ENCODE measurements at places on chromosomes 5 and 9.
A peak's percentile ranks its signal among the peaks of the same experiment; 100 is the strongest.

DNA sequence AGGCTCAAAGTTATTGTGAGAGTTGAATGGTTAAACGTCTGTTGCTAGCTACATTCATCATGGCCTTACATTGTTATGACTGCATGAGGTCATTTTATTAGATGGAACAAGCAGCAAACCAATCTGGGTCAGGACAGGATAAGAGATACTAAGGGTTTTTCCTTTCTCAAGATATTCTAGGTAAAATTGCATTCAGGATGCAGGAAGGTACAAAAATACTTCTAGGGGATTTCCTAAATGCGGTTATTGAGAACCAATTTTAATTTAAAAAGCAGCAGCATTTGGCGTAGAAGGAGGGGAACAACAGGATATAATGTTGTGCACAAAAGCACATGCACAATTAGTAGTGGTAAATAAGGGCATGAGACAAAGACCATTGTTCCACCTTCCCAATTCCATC is 39.2 kb upstream of the LURAP1L start:
- DNase-seq: no peak

DNA sequence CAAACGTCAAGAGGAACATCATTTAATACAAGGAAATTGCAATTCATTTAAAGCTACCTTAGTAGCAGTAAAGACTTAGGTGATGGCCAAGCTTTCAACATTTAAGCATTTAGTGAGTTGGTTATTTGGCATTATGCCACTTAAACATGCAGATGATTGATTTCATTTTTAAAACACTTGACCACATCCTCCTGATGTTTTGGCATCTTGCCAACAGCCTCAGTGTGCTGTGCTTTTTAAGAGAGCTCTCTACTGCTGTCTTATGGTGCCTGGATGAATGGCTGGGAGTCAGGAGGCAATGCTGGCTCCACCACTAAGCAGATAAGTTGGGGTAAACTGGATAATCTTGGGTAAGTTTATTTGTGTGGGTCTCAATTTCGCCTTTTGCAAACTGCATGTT is 364.5 kb downstream of the MAN2A1 start:
- no peak for DNase-seq

GRCh38 chr5:93850311-93850710 is 108.9 kb upstream of the POU5F2 start:
- no peak for DNase-seq

DNA sequence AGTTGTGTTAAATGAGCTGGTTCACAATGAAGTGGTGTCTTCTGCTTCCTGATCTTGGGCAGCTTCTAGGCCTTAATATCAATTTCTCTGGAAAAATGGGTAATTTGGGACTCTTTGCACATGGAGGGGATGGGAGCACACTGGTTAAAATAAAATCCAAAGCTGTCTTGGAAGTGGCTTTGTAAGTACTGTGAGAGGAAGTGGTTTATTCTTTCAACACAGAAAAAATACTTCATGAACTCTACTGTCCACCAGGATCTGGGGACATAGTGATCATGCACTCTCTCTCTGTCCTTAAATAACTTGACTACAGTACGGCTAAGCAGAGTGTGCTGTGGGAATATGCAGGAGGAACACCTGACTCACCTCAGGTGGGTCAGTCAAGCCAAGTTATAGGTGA is 2.4 kb downstream of the PCYOX1L start:
- DNase-seq: peak; percentile 22

DNA sequence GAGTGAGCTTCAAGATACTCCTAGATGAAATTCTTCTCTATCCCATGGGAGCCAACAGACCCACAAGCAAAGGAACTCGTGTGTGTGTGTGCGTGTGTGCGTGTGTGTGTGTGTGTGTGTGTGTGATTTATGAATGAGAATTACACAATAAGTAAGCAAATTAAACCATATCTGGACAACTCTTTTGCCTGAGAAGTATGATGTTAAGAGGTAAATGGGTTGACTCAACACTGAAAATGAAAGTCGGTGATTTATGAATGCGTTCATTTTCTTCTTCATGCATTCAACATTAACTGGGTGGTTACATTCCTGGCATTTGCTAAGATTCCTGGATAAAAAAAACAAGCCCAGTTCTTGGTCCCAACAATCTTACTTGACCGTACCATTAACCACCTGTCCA is 171.3 kb upstream of the ZNF462 start:
- no peak for DNase-seq

GRCh38 chr9:19998153-19998552 is 209.3 kb upstream of the SLC24A2 start:
- DNase-seq: no peak

DNA sequence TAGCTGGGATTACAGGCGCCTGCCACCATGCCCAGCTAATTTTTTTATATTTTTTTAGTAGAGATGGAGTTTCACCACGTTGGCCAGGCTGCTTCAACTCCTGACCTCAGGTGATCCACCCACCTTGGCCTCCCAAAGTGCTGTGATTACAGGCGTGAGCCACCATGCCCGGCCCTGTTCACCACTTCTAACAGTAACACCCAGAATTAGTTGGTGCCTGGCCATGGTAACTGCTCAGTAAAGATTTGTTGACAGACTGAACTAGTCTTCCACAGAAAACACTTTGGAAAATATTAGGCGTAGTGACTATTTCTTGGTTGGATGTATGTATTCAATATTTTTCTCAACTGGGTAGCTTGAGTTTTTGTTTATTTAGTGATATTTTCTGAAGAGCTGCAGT is 24.0 kb downstream of the TUT7 start:
- DNase-seq: no peak

DNA sequence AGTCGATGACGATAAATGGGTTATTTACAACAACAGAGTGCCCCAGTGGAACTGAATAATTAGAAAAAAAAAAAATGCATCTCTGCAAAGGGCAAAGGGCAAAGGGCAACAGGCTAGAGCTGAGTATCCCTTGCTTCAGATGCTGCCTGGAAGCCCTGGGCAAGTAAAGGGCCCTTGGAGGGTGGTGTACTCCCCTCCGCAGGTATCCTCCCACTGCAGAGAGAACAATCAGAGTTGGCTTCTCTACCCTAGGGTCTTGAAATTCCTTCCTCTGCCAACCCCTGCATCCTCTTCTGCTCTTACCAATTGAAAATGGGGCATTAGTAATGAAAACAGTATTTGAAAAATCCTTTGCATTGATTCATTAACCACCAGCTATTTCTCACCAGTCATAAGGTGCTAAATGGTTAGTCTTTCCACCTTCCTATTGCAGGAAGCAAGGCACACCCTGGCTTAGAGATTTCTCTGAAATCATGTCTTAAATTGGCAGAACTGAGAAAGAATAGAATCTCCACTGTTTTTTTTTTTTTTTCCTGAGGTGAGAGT is 122.6 kb downstream of the SEMA6A start:
- no peak for DNase-seq

GRCh38 chr5:36734422-36734821 is 128.0 kb downstream of the SLC1A3 start:
- no peak for DNase-seq

GRCh38 chr9:130215341-130216119 is 43.3 kb downstream of the NCS1 start:
- DNase-seq: no peak

DNA sequence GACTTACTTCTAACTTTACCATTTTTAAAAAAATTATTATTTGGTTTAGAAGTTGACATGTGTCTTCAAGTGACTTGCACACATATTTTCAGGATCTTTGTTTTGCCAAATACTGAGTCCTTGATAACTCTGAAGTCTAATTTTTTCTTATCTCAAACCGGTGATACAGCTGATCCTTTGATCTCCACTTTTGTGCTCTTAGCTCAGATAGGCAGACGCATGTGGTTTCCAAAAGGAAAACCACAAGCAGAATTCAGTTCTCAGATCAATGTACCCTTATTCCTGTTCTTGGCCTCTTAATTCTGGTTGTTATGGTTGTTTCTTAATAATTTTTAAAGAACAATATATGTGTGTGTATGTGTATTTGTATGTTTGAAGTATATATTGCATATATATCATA is 238.3 kb upstream of the EDIL3 start:
- DNase-seq: peak; percentile 1

DNA sequence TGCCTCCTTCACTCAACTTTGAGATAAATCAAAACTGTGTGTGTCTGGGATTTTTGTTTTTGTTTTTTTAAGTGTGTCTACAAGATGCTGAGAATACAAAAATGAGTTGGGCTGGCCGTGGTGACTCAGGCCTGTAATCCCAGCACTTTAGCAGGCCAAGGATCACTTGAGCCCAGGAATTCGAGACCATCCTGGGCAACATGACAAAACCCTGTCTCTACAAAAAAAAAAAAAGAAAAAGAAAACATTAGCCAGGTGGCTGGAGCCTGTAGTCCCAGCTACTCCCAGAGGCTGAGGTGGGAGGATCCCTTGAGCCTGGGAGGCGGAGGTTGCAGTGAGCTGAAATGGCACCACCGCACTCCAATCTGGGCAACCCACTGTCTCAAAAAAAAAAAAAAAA is 21.0 kb downstream of the HNRNPK start:
- no peak for DNase-seq

- DNase-seq: no peak
These were observed 337.6 kb downstream of the NNT start for GRCh38 chr5:43940562-43940961.

DNA sequence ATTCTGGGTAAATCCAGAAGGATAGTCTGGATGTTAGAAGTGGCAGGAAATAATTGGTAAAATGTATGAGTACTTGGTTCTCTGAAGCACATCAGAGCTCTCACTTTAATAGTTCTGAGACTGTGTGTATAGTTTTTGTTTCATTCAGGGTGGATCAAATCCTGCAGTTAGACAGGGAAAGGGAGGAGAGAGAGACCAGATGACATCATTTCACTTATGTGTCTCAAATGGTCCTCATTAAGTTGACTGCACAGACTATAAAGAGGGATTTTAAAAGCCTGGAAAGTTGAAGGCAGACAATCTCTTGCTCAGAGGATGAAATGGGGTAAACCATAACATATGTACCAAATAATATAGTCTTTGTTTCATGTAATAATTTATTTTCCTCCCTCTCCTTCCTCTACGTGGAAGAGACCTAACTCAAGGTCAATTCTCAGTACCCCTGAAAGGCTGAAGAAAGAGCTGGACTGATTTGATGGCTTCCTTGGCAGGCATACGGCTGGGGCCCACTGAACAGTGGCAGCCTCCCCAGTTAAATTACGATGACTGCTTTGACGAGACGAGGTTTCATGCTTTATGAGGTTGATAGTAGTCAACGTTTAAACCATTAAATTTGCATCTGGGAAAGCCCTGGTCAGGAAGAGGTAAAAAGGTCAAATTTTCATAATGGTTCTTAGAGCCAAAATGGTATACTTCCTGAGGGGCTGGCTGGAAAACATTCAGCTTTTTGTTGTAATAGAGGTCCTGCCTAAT is 395.1 kb upstream of the RPS23 start:
- no peak for DNase-seq

DNA sequence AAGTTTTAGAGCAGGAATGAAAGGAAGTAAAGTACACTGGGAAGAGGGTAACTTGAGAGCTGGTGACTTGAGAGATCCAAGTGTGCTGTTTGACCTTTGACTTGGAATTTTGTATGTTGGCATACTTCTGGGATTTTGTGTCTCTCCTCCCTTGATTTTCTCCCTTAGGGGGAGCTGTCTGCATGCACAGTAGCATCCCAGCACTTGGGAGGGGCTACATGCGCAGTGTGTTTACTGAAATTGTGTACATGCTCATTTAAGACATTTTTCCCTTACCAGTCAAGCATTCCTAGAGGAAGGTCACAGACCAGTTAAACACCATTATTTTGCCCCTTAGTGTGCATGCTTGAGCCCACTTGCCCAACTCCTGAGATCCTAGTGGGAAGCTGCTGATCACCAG is 120.1 kb downstream of the ZNF622 start:
- no peak for DNase-seq

- DNase-seq: no peak
These were observed 44.6 kb downstream of the CPEB4 start for GRCh38 chr5:173932695-173933139.

GRCh38 chr5:64592730-64593341 is 87.0 kb downstream of the RGS7BP start:
- DNase-seq: no peak

DNA sequence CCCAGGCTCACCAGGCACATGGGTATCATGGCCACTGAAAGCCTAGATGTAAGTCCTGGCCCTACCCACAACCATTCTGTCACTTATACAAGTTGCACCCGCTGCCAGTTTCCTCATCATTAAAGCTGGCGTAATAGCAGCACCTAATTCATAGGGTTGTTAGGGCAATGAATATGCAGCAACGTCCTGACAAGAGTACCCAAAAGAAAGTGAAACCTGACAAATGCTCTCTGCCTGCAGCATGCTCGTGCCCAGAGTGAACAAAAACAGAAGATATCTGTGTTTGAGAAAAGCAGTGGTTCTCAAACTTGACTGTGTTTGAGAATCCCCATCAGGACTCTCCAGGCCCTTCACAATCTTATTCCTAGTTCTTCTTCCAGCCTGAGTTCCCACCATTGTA is 632.4 kb downstream of the SEMA5A start:
- DNase-seq: no peak

GRCh38 chr9:133906932-133907910 is 84.9 kb downstream of the VAV2 start:
- no peak for DNase-seq

DNA sequence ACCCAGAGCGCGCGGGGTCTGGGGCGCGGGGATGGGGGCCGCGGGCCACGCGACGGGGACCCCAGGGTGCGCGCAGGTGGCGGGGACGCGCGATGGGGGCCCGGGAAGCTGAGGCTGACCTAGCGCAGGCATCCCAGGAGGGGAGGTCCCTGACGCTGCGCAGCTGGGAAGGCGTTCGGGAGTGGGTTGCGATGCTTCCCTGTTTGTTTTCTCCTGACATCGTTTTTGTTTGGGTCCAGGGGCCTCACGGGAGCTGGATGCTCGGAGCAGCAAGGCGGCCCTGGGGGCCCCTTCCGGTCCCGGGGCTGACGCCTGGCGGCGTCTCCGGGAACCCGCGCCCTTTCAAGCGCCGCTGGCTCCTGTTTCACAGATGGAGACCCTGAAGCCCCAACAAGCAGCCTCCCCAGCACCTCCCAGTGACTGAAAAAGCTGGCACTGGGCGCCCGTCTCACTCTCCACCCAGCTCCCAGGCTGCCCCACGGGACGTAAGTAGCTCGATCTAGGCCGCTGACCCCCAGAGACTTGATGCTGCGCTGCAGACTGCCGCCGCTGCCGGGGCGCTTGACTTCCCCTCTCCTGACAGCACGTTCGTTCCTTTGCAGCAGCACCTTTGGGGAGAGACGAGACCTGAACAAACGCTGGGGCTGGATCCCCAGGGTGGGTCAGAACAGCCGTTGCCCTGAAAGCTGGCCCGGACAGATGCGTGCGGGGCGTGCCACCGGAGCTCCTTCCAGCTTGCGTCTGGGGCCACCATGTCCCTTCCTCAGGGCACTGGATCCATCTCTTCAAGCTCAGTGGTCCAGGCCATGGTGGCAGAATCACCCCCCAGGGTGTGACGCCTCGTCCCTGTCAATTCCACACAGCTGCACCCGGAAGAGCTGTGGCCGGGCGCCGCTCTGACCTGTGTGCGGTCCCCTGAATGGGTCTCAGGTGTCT is 593 bp downstream of the BRD3OS start:
- DNase-seq: no peak

All from GF-D8 (cell line).